ENCODE measurements at places on chromosomes 11 and 22. TPM values are rescaled to one million over a fixed set of nuclear protein-coding genes. Genes with fewer than 3 reads are reported as not detected.

Gene OR2D2
- polyA plus RNA-seq = not detected

Gene FAM181B
- 1.6 TPM for polyA plus RNA-seq

Gene ZP1
- polyA plus RNA-seq = not detected

Gene KCTD14
- polyA plus RNA-seq = 0.79 TPM

Gene MMP27
- not detected for polyA plus RNA-seq

Gene C11orf91
- polyA plus RNA-seq = not detected

Gene ASRGL1
- polyA plus RNA-seq = 39.7 TPM

Gene OR51E1
- polyA plus RNA-seq = not detected

Gene VWCE
- not detected for polyA plus RNA-seq

Gene TIMP3
- 4.4 TPM for polyA plus RNA-seq

Measured in Purkinje cell (primary cell).